Astrocyte (in vitro differentiated cells and primary cell): ENCODE measurements at places on chromosomes 7 and 10.

- no peak for DNase-seq
Measured at GRCh38 chr10:65793738-65794425, 1132.0 kb upstream of the LRRTM3 start.

DNA sequence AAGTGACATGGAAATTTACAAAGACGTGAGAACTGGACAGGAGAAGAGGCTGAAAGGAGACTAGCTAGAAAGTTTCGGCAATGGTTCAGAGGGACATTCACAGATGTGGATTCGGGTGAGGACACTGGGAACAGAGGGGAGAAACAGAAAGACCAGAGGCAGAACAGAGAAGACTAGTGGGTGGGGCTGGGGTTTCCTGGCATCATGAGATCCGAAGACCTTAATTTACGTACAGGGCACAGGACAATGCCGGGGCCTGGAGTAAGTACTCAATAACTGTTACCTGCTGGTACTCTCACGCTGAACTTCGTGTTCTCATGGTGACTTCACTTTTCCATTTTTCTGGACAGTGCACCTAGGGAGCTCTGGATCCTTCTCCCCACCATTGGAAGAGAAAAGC is 53.5 kb downstream of the VOPP1 start:
- no peak for DNase-seq

- no peak for DNase-seq
Measured at GRCh38 chr10:49521062-49521461, 17.9 kb downstream of the ERCC6 start.

GRCh38 chr10:28367929-28368484 is 65.1 kb upstream of the MPP7 start:
- no peak for DNase-seq
